ENCODE measurements at places on chromosomes 7 and 10.

DNA sequence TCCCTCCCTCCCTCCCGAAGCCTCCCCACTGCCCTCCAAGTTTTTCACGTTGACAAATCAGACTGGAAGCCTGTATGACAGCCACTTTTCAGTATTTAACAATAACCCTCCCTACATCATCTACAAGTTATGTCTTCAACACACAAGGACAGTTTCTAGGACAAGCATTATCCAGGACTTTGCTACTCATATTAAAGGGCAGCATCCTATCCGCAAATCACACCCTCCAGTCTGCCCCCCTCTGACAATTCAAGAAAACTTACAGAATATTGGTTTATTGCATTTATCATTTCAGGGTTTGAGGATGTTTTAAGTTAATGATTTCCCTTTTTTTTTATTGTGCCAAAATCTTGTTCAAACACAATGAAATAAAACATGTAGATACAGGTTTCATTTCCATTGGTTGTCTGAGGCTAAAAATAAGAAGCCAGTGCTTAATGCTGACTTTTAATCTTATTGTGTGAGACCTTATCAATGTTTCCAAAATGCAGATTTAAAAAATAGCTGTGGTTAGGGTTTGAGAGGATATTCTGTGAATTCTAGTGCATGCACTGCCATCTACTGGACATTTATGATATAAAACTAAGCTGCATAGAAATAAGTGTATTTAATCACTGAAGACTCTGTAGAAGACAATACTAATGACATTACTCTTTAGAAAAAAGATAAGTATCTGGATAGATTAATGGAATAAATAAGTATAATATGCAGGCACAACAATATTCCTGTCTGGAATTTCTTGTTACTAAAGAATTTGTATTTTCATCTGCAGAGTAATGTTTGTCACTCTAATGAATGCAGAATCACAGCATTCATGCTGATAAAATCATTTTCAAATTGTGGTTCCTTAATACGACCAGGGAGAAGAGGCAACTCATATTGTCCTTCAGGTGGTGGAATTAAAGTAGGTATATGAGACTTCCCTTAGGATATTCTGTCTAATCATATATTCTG lies 64.1 kb downstream of the CAV1 start:
- peak; percentile 74 for ATAC-seq

DNA sequence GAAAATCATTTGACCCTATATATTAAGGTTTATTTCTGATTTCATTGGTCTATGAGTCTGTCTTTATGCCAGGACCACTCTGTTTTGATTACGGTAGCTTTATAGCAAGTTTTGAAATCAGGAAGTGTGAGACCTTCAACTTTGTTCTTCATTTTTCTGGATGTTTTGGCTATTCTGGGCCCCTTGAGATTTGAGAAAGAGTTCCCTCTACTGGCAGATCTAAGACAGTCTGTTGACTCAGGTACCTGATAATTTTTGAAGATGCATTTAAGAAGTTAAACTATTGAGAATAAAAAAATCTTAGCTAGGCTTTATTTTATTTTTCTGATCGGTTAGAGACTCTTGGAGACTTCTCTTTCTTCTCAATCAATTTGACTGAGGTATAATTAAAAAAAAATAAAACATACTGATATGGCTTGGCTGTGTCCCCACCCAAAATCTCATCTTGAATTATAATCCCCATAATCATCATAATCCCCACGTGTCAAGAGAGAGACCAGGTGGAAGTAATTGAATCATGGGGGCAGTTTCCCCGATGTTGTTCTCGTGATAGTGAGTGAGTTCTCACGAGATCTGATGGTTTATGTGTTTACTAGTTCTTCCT lies 209.2 kb downstream of the SNX10 start:
- peak; percentile 73 for ATAC-seq

DNA sequence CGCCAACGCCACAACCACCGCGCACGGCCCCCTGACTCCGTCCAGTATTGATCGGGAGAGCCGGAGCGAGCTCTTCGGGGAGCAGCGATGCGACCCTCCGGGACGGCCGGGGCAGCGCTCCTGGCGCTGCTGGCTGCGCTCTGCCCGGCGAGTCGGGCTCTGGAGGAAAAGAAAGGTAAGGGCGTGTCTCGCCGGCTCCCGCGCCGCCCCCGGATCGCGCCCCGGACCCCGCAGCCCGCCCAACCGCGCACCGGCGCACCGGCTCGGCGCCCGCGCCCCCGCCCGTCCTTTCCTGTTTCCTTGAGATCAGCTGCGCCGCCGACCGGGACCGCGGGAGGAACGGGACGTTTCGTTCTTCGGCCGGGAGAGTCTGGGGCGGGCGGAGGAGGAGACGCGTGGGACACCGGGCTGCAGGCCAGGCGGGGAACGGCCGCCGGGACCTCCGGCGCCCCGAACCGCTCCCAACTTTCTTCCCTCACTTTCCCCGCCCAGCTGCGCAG lies 424 bp downstream of the EGFR start:
- peak; percentile 37 for ATAC-seq

DNA sequence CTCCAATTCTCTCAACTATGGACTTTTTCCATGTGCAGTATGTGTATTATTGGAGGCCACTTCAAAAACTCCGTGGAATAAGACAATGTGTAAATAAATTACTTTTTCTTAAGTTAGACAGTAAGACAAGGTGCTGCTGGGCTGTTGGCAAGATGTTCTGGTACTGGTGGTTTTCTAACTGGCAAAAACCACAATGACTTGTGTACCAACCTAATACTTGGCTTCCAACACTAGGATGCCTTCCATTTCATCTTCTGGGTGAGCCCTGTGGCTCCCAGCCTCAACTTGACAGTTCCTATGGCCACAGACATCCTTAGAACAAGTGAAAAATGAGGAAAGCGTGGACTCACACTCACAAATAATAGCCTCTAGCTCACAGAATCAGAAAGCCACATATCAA lies 77.0 kb downstream of the OSBPL3 start:
- no peak for ATAC-seq

DNA sequence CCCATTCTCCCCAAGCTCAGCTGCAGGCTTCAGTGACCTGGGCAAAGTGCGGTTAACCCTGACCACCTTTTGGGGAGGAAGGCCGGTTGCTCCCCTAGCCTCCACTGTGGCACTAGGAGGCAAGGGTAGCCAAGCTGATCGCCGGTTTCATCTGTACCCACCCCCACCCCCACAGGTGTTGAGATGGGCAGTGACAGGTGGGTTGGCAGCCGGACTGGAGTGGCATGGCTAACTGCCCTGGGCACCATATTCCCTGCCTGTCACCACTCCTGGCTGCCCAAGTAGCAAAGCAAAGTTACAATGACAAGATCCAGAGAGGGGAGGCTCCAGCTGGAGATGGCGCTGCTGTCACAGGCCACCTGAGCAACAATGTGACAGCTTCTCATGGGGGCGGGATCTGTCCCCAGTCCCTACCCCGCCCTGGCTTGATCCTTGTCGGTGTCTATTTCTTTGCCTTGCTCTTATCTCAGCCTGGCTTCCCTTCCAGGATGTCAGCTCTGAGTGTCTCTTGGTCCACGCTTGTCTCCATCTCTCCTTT lies 27.0 kb upstream of the BMS1 start:
- no peak for ATAC-seq

DNA sequence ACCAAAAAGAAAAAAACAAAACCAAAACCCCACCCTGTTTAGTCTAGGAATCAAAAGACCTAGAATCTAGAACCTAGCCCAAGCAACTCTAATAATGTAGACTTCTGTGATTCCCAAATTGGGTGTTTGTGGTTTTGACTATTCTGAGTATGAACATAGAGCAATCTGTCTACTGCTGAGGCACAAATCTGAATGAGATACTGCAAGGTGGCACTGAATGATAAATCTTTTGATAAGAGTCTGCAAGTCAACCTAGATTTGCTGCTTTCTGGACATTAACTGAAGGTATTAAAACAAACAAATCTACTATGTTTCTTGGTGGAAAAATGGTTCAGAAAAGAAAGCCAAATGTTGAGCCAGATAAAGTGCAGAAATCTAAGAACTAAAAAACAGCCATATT lies 50.6 kb downstream of the IRF5 start:
- no peak for ATAC-seq

DNA sequence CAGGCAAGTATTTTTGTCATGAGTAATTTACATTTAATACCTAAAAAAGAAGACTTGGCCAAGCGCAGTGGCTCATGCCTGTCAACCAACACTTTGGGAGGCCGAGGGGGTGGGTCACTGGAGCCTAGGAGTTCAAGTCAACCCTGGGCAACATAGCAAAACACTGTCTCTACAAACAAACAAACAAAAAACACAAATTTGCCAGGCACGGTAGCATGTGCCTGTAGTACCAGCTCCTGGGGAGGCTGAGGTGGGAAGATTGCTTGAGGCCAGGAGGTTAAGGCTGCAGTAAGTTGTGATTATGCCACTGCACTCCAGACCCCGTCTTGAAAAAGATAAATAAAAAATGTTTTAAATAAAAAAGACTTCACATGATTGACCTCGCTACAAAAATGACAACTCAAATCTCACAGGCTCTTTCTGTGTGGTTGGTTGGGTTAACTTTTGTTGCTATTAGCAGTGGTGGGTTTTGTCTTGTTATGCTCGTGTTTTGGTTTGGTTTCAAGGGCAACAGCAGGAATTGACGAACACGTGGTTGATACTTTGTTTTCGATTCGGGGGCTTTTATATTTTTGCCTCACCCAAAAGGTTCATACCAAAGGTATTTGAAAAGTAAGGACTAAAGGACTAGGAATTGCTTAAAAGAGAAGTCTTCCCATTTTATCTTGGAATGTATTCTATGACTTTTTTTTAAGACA lies 227.2 kb upstream of the MKLN1 start:
- no peak for ATAC-seq

DNA sequence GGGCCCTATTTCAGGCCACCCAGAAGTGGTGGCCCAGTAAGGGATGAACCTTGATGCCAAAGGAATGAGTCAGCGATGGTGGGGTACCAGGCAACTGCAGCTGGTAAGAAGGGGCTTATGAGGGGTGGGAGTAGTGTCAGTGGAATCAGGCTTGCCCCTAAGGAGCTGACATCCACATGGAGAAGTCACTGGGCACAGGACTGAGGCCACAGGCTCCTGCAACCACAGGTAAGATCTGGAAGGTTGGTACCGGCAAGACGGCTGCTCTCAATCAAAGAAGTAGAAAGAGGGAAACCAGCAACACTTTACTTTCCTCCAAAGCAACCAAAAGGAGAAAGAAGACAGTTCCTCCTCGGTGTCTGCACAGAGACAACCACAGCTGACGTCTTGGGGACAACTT lies 2.5 kb downstream of the GCK start:
- no peak for ATAC-seq

GRCh38 chr10:62062752-62063512 lies 161.4 kb downstream of the ARID5B start:
- ATAC-seq = no peak

DNA sequence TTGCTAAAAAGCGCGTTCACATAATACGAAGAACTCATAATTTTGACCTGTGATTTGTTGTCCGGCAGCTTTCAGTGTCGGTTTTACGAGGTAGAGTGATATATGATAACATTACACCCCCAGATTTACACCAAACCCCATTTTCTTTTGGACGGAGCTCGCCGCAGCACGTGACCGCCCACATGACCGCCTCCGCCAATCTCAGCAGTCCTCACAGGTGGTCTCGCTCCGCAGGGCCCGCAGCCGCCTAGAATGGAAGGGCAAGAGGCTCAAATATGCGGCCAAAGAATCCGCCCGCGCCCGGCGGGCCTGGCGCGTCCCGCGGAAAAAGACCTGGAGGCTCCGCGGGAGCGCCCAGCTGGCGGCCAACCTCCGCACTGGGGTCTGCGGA lies at the start of gene HOXA7:
Gene HOXA7 (minus strand): TSS at position 168 of the 391 bp plus-strand sequence. CDS start 130 bp downstream, at position 38.
- ATAC-seq = peak; percentile 29

DNA sequence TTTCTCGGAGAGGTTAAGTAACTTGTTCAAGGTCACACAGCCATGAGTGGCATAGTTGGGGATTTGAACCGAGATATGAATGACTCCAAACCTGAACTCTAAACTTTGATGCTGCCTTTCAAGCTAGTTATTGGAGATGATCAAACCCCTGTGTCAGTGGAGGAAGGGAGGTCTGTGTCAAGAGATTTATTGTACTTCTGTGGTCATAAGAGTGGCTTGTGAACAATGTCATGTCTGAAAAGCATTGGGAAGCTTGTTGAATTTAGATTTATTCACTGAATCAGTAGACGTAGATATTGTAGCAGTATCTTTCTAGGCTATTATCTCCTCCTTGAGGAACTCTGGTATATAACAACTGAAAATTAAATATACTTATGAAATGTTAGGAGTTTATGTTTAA lies 27.3 kb downstream of the SNX10 start:
- ATAC-seq = no peak

DNA sequence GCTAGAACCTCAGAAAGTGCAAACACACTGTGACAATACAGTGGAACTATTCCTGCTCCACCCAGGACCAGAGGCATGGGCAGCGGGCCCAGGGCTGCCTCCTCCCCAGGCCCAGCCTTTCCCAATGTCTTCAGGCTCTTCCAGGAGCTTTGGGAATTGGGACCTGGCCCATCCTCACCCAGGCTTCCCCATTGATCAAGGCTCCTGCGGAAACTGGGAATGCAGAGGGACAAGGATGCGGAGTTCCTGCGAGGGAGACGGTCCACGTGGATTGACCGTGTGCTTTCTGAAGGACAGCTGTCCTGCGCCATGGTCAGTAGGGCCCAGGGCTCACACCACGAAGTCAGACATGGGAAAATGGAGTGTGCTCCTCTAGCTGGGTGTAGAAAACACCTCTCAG lies 56.6 kb downstream of the CSGALNACT2 start:
- no peak for ATAC-seq

GRCh38 chr10:98563811-98564210 lies 117.1 kb upstream of the HPS1 start:
- no peak for ATAC-seq

GRCh38 chr10:126476246-126476645 lies 88.0 kb upstream of the ADAM12 start:
- peak; percentile 95 for ATAC-seq

Data from motor neuron (in vitro differentiated cells).